ENCODE measurements at places on chromosomes 13 and 19.

- DNase-seq, result no peak
These were observed 87.3 kb upstream of the RAP2A start for GRCh38 chr13:97346561-97347254.

DNA sequence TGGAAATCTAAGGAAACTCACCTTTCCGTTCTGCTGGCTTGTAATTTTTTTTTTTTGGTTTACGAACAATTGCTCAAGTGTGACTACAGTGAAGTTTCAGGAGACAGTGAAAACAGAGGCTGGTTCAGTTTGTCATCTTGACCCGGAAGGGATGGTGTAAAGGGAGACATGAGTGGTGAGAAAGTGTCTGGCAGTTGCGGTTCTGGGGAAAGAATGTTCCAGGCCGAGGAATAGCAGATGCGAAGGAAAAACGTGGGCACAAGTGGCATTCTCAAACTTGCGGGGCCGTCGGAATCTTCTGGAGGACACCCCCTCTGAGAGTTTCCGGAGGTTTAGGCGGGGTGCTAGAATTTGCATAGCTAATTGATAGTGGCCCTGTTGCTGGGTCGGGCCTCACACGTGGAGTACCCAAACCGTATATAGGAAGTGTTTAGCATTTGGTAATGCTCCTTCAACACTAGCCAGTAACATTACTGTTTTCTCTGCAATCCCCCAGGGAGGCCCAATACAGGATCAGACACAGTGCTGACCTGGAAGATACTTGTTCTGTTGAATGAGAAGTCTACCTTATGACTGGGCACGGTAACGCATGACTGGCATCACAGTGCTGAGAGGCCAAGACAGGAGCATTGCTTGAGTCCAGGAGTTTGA lies 2.8 kb upstream of the TNFSF9 start:
- no peak for DNase-seq

DNA sequence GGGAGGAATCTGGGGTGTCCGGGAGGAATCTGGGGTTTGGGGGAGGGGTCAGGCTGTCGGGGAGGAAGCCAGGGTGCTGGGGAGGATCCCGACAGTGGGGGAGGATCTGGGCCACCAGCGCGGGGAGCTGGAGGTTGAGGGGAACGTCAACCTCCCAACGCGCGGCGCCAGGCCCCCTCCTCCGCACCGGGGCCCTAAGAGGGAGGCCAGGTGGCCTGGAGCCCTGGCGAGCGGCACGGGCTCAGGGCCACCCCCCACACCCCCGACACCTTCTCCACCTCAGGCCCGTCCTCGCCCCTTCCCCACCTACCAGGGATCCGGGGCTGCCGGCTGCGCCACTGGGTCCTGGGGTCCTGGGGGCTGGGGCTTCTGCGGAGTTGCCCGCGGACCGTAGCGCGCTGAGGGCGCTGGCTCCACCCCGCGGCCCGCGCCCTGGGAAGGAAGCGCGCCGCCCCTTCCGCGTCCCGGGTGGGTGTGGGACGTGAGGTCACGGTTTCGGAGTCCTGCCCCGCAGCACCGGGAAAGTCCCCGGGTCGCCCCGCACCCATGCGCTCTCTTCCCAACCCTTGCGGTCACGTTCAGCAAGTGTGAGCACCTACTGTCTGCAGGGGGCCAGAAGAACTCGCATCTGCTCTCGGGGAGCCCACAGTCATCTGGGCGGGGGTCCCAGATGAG lies at the start of gene TICAM1:
Gene TICAM1 (minus strand): TSS at position 409 of the 675 bp plus-strand sequence. CDS start 13,335 bp downstream, outside the sequence.
- DNase-seq, result no peak

DNA sequence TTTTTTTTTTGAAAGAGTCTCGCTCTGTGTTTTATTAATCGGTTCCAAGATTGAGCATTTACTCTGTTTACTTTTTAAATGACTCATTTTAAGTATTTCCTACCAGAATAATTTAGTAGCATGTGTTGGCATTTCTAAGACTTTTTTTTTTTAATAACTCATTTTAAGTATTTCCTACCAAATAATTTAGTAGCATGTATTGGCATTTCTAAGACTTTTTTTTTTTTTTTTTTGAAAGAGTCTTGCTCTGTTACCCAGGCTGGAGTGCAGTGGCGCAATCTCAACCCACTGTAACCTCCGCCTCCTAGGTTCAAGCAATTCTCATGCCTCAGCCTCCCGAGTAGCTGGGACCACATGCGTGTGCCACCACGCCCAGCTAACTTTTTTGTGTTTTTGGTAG lies 13.1 kb downstream of the SETDB2 start:
- no peak for DNase-seq

DNA sequence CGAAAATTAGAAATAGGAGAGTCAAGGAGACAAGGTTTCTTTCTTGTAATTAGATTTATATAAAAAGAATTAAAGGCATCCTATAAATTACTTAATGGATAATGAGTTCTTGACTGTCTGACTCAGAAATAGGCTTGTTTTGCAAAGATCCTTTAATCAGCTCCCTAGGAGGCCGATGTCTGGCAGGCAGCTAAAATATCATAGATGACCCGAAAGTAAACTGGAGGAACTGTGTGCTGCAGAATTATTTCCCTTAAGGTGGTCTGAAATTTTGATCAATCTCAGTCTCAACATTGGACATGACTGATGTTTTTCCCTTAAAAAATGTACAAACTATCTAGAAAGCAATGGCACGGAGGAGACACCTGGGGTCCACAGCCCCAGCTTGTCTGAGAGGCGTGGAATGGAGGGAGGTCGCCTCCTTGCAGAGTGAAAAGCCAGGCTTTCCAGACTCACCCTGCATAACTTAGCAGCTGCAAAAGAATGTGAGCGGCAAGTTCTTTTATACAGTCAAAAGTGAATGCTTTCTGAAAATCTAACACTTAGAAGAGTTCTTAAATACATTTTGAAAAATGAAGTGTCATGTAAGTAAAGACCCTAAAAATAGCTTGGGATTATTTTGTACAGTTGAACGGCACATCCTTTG lies 44.8 kb downstream of the MBNL2 start:
- DNase-seq, result no peak

All from ecto neural progenitor cell (in vitro differentiated cells).